ENCODE measurements at places on chromosomes 5 and 9. TPM values are rescaled to one million over a fixed set of nuclear protein-coding genes. Genes with fewer than 3 reads are reported as not detected.

CYLC2 gene
- total RNA-seq, result not detected

CRAT gene
- 13.4 TPM for total RNA-seq

RLN1 gene
- not detected for total RNA-seq

TNC gene
- 45.8 TPM for total RNA-seq

LCN15 gene
- total RNA-seq, result not detected

NR4A3 gene
- 0.23 TPM for total RNA-seq

TEK gene
- 0.26 TPM for total RNA-seq

PRSS3 gene
- 6.8 TPM for total RNA-seq

BTNL3 gene
- not detected for total RNA-seq

SLC6A7 gene
- total RNA-seq, result 0.03 TPM

GPRIN1 gene
- 13.1 TPM for total RNA-seq

SEMA6A gene
- 0.11 TPM for total RNA-seq

TLR4 gene
- total RNA-seq, result 15.5 TPM

PTGER4 gene
- total RNA-seq, result 9.2 TPM

PCDHA1 gene
- 0.03 TPM for total RNA-seq

TTLL11 gene
- 9.1 TPM for total RNA-seq

LOX gene
- total RNA-seq, result 10.2 TPM

ENTPD2 gene
- total RNA-seq, result not detected

ADAMTS6 gene
- total RNA-seq, result 30.1 TPM

Measured in HT1080 (cell line).